Activated CD4-positive, alpha-beta T cell treated with anti-CD3 and anti-CD28 coated beads for 24 hours (primary cell): ENCODE measurements at places on chromosomes 11 and 22.

GRCh38 chr11:117691516-117691915 is 105.5 kb downstream of the DSCAML1 start:
- no peak for DNase-seq

GRCh38 chr11:38680746-38681145 is 2082.7 kb upstream of the RAG2 start:
- no peak for DNase-seq

GRCh38 chr11:10993186-10993585 is 135.3 kb upstream of the ZBED5 start:
- no peak for DNase-seq

- DNase-seq = no peak
Measured at GRCh38 chr11:134665188-134665535, 253.1 kb upstream of the B3GAT1 start.

GRCh38 chr11:95445746-95446333 is 214.8 kb upstream of the SESN3 start:
- no peak for DNase-seq

GRCh38 chr11:94641167-94641761 is 74.1 kb downstream of the PIWIL4 start:
- DNase-seq = no peak

- no peak for DNase-seq
Measured at GRCh38 chr11:98185245-98185644, 835.5 kb upstream of the CNTN5 start.
